H9 (cell line): ENCODE measurements at places on chromosomes 16 and 17. TPM values are rescaled to one million over a fixed set of nuclear protein-coding genes. Genes with fewer than 3 reads are reported as not detected.
A peak's percentile ranks its signal among the peaks of the same experiment; 100 is the strongest.

RAP1GAP2 gene
- 32.2 and 33.8 TPM in 2 replicates for total RNA-seq

OTOP3 gene
- not detected in 2 replicates for total RNA-seq

- H3K36me3 ChIP-seq: no peaks in the 10 kb centered on the region
- no peak for DNase-seq
- no peaks in the 10 kb centered on the region for H3K4me1 ChIP-seq
- H3K27ac ChIP-seq: no peak overlapping the region
- no peak overlapping the region for H3K4me3 ChIP-seq
These were observed 26.0 kb downstream of the PKD1L3 start for GRCh38 chr16:71974068-71974818.

GRCh38 chr17:9026741-9027140 is 5.4 kb downstream of the NTN1 start:
- no peaks in the 10 kb centered on the region for H3K36me3 ChIP-seq
- peaks cover 3% of the 10 kb centered on the region; the same call in 1 of the 2 replicates for H3K4me1 ChIP-seq
- H3K27me3 ChIP-seq: peaks cover 34% of the 10 kb centered on the region; the same call in 1 of the 2 replicates
- DNase-seq: no peak
- no peak overlapping the region for H3K27ac ChIP-seq

- no peaks in the 10 kb centered on the region; the same call in 1 of the 2 replicates for H3K27me3 ChIP-seq
- no peak overlapping the region for H3K27ac ChIP-seq
- no peak overlapping the region for H3K4me3 ChIP-seq
- peaks cover 4% of the 10 kb centered on the region; the same call in 1 of the 2 replicates for H3K4me1 ChIP-seq
- DNase-seq: no peak
These were observed 11.8 kb downstream of the FMNL1 start for GRCh38 chr17:45233423-45233924.

- H3K4me1 ChIP-seq: no peaks in the 10 kb centered on the region
- H3K4me3 ChIP-seq: no peak overlapping the region
- no peaks in the 10 kb centered on the region for H3K27me3 ChIP-seq
- no peak overlapping the region for H3K27ac ChIP-seq
These were observed 127.1 kb downstream of the KCNJ2 start for GRCh38 chr17:70296456-70296855.

IL32 gene
- total RNA-seq: 2.0 and 2.6 TPM in 2 replicates

OR3A3 gene
- not detected in 2 replicates for total RNA-seq

DNA sequence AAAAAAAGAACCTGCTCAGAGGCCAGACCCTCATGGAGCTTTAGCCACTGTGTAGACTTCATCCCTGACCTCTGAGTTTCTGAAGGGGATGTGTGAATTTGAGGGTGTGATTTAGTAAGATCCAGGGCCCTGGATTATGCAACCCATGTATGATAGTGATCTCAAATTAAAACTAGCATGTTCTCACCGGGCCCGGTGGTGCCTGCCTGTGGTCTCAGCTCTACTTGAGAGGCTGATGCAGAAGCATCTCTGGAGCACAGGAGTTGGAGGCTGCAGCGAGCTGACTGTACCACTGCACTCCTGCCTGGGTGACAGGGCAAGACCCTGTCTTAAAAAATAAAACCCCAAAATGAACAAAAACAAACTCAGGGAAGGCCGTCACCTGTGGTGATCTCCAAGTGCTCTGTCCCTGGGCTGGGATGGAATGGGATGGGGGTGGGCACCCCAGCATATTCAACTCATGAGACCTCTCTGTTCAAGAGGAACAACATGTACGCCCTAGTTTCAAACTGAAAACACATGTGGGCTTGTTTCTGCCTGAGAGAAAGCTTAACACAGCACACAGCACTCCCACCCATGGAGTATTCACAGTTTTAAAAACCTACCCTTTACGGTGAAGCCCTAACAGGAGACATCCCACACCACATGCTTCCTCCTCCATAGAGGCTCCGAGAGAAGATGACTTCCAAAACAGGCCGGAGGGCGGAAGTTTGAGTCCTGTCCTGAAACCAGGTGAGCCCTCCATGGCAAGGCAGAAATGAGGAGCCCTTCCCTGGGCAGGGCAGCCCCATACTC is 30.1 kb downstream of the GNPTG start:
- DNase-seq: no peak
- H3K27me3 ChIP-seq: no peaks in the 10 kb centered on the region
- H3K36me3 ChIP-seq: peaks cover 4% of the 10 kb centered on the region
- H3K27ac ChIP-seq: no peak overlapping the region
- H3K4me1 ChIP-seq: no peaks in the 10 kb centered on the region

- no peaks in the 10 kb centered on the region for H3K27me3 ChIP-seq
- DNase-seq: peak; percentile 71
- peak overlapping the region; percentile 77 for H3K4me3 ChIP-seq
- H3K4me1 ChIP-seq: peaks cover 11% of the 10 kb centered on the region; the same call in 1 of the 2 replicates
- no peaks in the 10 kb centered on the region; the same call in 2 of the 3 replicates for H3K36me3 ChIP-seq
- H3K27ac ChIP-seq: no peak overlapping the region
These were observed 7.9 kb upstream of the CLDN9 start for GRCh38 chr16:3004781-3005284.
